ELR (cell line): ENCODE measurements at places on chromosomes 12 and 14.

GRCh38 chr12:53381731-53382630, 2.0 kb downstream of the SP1 start:
- DNase-seq = peak; percentile 74

GRCh38 chr12:24534622-24535021, 414.3 kb downstream of the BCAT1 start:
- peak; percentile 40 for DNase-seq

- DNase-seq = peak; percentile 72
Observed at GRCh38 chr14:69574263-69574953, at the start of gene CCDC177. Gene CCDC177, minus strand, starts transcription at chr14:69574871. Its CDS starts 1,249 bp downstream, at chr14:69573622.

DNA sequence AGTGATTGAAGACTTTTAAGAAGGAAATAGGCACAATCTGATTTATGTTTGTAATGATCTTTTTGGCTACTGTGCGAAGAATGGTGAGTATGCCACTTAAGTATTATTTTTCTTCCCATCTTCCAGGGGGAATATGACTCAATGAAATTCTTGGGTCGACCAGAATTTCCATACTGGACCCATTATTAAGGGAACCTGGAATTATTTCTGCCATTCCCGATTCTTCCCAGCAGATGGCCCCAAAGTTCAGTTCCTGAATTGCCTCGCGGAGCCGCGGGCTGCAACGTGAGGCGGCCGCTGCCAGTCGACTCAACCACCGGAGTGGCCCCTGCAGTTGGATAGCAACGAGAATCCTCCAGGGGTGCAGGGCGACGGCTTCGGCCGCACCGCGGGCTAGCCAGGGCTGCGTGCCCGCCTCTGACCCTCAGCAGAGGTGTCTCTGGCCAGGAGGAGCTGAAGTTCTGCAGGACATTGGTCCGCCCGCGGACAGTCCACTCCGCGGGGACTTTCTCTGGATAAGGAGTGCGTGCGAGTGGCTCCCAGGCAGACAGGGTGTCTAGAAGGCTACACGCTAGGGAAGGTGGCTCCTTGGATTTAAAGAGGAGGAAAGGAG, 628 bp upstream of the TSHR start:
- DNase-seq = peak; percentile 89

- no peak for DNase-seq
Observed at GRCh38 chr12:32644431-32644830, 34.7 kb upstream of the DNM1L start.

DNA sequence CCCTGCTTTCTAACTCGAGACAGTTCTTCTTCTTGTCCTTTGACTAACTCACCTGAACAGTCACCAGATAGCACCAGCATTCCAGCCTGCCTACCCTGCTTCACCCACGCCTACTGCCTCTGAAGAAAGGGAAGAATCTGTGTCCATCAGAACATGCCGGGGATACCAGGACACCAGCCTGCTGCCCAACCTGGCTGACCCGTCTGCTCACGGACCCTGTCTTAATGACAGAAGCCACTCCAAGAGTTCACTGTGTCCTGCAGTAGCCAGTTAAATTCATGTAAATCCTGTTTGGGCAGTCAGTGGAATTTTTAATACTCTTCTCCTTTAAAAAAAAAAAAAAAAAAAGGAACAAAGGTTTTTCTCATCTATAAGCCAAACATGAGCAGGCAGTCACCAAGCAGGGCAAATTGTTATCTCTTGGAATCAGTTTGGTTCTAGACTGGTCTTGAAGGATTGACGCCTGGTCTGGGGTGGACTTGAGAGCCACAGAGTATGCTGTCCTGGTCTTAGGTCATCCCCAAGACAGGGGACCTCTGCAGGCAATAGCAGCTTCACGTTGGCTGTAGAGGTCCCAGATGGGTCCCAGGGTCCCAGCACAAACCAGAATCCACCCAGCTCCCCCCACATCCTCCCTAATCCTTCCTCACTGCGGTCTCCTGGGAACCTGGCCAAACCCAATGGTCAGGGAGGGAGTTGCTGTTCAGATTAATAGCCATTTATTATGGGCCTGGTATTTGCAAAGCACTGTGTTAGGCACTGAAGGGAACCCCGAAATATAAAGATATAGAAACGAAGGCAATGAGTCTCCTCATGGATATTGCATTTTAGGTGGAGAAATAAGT, 181.1 kb upstream of the HIF1A start:
- DNase-seq = no peak

GRCh38 chr12:113479590-113480335, 8.1 kb upstream of the LHX5 start:
- peak; percentile 42 for DNase-seq

DNA sequence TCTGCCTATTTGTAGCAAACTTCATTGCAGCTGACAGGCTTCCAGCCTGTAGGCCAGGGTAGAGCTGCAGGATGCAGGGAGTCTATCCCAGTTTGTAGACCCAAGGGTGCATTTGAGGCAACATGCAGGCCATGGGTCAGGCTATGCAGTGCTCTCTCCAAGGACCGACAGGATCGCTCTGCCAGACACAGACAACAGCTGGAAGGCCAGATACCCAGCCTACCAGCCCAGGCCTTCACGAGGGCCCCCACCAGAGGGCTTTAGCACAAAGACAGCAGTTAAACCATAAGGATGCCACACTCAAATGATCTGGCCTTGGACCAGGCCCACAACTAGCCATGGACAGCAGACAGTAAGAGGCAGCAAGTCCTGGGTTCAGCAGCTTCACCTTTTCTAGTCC, 10.3 kb downstream of the KCTD10 start:
- no peak for DNase-seq

DNA sequence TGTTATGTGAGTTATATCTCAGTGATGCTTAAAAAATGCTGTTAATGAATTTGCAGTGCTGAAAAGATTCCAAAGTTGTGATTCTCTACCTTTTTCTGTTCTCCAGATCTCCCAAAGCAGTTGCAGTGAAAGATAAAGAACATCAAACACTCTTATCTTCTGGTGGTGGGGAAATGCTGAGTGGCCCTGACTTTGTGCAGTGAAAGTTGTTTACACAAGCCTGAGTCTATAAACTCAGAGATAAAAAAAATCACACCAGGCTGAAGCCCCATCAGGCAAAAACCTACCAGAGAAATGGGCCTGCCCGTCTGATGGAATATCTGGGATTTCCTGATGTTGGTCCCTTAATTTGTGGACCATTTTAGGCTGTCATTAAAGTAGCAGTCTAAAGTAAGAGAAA, 46.1 kb downstream of the RASSF3 start:
- DNase-seq = no peak
